Stromal cell of bone marrow (primary cell): ENCODE measurements at places on chromosomes 2 and 18.

- DNase-seq: no peak
These were observed 265.9 kb downstream of the SETBP1 start for GRCh38 chr18:44946529-44947113.

DNA sequence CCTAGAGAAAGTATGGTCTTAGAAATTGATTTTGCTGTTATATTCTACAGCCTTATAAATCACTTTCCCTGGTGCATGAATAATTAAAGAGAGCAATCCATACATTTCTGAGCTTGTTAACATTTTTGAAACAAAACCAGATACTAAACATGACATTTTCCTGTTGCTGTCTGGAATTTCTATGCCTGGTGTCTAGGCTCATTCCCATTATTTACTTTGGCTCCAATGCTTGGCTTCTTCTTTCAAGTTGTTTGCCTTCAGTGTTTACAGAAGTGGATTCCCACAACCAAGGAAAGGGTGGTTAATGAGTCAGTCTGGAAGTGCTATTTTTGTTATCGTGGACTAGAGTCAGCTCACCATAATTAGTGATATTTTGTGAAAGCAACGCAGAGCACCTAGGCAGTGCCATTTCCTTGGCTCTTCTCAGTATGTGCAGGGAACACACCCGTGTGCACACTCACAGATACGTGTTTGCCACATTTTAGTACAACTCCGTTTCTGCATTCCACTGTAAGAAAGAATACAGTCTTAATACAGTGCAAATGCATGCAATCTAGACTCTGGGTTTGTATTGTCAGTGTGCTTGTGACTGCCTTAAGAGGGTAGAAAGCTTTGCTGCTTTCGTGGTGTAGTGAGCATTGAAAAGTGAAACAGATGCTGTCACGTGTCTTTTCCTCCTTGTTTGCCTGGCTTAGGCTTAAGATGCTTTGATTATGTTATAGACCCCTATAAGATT, 185.0 kb upstream of the RASGRP3 start:
- peak; percentile 56 for DNase-seq

DNA sequence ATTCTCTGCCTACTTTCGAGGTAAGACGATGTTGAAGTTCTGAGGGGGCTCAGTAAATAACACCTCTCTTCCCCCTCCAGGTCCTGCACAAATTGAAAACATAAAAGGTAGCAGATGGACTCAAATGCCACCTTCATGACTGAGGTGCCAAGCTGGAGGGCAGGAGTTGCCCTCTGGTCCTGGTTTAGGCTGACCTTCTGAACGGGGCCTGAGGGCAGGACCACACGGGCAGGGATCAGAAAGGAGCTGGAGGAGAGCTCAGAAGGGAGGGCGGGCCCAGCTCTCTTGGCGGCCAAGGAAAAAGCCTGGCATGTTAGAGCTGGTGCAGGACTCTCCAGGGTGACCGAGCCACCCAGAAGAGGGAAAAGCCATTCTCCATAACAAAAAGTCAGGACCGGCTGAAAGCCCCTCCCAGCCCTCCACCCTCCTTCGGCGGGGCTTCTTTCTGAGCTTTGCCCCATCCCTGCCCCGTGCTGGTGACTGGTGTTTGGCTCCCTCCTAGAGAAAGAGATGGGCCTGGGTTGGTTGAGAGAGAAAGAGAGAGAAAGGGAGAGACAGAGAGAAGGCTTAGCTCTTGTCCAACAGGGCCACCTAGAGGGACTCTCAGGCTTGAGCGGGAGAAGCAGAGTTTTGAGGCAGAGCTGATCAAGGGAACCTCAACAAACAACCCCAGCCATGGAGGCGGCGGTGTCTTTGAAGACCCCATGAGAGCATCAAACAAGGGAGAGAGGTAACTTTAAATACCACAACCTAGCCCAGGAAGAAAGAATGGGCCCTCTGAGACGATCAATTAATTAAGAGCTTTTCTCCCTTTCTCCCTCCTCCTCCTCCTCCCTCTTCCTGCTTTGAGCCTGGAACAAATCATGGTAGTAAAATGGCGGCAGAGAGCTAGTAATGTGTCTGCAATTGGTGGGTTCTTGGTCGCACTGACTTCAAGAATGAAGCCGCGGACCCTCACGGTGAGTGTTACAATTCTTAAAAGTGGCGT, 50.8 kb downstream of the WIPF1 start:
- DNase-seq: no peak

- DNase-seq: peak; percentile 39
These were observed 135.5 kb downstream of the NAPG start for GRCh38 chr18:10661317-10661716.

DNA sequence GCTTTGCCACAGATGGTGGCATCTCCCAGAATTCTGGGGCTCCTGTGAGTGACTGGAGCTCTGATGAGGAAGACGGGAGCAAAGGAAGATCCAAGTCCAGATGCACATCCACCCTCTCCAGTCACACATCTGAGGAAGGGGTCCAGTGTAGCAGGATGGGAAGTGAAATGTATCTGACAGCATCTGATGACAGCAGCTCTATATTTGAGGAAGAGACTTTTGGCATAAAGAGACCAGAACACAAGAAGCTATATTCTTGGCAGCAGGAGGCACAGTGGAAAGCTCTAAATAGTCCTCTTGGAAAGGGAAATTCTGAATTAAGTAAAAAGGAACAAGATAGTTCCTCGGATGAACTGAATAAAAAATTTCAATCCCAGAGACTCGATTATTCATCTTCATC, 23.5 kb upstream of the C1GALT1C1L start:
- no peak for DNase-seq
